ENCODE measurements at places on chromosomes 16 and 17.
A peak's percentile ranks its signal among the peaks of the same experiment; 100 is the strongest.

DNA sequence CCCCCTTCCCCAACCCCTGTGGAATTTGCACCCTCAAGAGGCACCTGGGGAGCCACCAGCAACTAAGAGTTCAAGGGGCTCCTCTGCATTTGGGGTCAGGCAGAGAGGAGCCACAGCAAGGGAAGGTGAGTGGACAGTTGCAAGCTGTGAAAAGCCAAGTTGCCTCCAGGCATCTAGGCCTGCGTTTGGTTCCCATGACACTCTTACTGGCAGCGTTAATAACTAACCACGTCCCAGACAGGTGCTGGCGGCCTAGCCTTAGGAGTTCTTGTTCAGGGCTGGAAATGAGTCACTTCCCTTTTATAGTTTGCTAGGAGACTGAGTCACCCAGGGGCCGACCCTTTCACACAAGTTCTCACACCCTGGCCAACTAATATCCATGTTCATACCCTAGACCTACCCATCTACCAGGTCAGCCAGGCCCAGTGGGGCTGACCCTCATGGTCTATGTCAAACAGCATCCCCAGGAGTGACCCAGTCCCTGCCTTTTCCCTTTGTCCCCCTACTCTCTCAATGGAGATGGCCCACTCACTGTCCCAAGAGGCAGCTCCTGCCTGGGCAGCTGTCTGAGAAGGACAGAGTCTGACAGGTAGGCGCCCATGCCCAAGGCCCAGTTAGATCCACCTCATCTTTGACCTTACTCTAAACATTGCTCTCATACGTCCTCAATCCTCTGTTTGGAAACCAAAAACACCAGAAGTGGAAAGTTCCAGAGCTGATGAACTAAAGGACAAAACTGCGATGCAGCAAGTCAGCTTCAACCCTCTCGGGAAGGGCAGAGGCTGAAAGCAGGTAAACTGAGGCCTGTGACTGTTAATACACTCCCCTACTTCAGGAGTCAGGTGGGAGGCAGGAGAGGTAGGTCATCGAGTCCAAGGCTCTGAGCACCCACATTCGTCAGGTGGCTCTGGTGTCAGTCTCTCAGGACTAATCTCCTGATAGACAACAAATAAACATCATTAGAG is 300.6 kb downstream of the SOX9 start:
- no peak for DNase-seq

GRCh38 chr17:55421179-55421934 is at the start of gene MMD:
MMD (minus strand) TSS chr17:55421835; CDS start chr17:55421695, 140 bp downstream.
- DNase-seq = peak; percentile 50

- DNase-seq = no peak
These were observed 22.1 kb downstream of the COX10 start for GRCh38 chr17:14091367-14091766.

DNA sequence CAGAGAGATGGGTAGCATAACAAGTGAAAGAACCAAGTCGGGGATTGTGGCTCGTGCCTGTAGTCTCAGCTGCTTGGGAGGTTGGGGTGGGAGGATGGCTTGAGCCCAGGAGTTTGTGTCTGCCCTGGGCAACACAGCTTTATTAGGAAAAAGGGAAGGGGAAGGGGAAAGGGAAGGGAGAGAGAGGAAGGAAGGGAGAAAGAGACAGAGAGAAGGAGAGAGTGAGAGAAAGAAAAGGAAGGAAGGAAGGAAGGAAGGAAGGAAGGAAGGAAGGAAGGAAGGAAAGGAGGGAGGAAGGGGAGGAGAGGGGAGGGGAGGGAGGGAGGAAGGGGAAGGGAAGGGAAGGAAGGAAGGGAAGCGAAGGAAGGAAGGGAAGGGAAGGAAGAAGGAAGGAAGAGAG is 33.3 kb downstream of the CENPV start:
- no peak for DNase-seq

DNA sequence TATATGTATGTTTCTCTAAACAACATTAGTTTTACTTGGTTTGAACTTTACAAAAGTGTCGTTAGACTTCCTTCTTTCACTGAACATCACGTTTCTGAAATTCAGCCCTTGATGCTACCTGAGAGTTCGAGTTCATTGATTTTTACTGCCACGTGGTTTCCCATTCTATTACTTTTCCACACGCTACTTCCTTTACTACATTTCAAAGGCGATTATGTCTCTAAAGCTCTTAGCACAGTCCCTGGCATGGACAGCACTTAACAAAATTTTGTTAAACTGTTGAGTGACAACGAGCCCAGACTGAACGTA is 15.9 kb upstream of the ARHGAP17 start:
- DNase-seq = no peak

Measured in adrenal gland (tissue), 19 donors.